ENCODE measurements at places on chromosomes 7 and 10. TPM values are rescaled to one million over a fixed set of nuclear protein-coding genes. Genes with fewer than 3 reads are reported as not detected.

- H3K36me3 ChIP-seq, result peaks cover 2% of the 10 kb centered on the region
- peaks cover 17% of the 10 kb centered on the region for H3K4me1 ChIP-seq
- H3K4me3 ChIP-seq, result no peak overlapping the region
- no peak for DNase-seq
- no peaks in the 10 kb centered on the region for H3K27me3 ChIP-seq
Measured at GRCh38 chr10:80168679-80169380, 36.3 kb downstream of the PLAC9 start.

The VSTM2A gene
- total RNA-seq, result not detected

DNA sequence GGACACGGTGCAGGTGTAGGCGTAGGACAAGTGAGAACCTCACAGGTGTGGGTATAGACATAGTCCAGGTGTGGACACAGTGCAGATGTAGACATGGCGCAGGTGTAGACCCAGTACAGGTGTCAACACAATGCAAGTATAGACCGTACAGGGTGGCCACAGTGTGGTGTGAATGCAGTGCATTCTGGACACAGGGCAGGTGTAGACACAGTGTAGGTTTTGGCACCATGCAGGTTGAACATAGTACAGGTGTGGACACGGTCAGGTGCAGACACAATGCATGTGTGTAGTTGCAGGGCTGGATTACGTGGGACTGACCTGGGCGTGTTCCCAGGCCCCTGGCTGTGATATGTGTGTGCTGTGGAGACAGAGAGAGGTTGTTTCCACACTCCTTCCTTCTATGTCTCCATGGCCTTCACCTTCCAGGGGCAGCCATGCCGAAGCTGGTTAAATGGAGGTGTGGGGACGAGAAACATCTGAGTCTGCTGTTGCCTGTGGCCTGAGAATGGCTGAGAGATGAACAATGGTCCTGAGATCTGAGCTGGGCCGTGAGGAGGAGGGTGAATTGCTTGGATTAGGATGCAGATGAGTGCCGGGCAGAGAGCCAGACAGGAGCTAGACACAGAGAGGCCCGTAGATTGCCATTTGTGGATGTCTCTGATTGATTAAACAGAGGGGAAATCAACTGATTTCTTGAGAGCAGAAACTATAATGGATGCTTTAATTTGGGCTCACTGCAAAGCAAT lies 343.9 kb upstream of the SHH start:
- no peak overlapping the region for H3K27ac ChIP-seq
- no peak overlapping the region for H3K4me3 ChIP-seq
- peaks cover 17% of the 10 kb centered on the region for H3K27me3 ChIP-seq
- H3K4me1 ChIP-seq, result no peaks in the 10 kb centered on the region
- no peak for DNase-seq
- H3K36me3 ChIP-seq, result no peaks in the 10 kb centered on the region

The PALD1 gene
- 0.13 TPM for total RNA-seq

DNA sequence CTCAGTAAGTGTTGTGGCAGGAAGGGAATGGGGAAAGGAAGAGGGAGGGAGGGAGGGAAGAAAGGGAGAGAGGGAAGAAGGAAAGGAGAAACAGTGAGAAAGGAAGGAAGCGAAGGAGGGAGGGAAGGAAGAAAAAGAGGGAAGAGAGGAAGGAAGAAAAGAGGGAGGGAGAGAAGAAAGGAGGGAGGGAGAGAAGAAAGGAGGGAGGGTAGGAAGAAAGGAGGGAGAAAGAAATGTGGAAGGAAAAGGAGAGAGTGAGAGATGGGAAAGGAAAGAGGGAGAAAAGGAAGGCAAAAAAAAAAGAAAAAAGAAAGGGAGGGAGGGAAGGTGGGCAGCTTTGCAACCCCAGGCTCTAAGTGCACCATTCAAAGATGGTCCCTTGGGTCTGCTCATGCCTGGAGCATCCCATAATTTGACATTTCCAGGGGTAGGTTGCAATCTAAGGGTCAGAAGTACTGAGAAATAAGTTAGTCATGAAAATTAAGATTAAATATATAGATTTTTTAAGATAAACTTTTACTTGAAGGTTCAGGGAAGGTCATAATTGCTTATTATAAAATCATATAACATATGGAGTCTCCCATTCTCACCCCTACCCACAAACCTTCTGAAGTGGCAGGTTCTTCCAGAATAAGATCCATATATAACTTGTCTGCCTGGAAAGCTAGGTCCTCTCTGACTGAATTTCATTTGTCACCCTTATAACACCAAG lies 249.2 kb downstream of the PLXNA4 start:
- no peaks in the 10 kb centered on the region for H3K4me1 ChIP-seq
- H3K27ac ChIP-seq, result no peak overlapping the region
- H3K4me3 ChIP-seq, result no peak overlapping the region
- H3K36me3 ChIP-seq, result no peaks in the 10 kb centered on the region

- peaks cover 34% of the 10 kb centered on the region for H3K27me3 ChIP-seq
Measured at GRCh38 chr10:132192991-132193665, 6.4 kb downstream of the DPYSL4 start.

DNA sequence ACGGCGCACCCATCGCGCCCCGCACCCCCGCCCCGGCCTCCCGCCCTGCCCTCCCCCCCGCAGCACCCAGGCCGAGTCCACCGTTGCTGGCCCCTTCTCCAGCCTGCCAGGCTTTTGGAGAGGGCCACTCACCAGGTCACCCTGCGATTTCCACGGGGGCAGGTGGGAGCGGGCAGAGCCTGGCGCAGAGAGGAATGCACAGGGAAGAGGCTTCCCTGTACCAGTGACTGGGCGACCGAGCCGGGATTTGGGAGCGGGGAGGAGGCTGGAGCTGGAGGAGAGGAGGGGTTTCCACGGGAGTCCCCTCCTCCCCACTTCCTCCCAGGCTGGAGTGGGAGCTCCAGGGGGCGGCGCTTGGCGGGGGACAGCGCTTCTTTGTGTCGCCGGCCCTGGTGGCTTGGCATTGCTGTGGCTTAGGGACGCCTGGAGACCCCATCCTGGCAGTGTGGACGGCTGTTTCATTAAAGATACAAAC lies 19.3 kb downstream of the TCAF1 start:
- H3K27ac ChIP-seq, result no peak overlapping the region
- peaks cover 5% of the 10 kb centered on the region for H3K36me3 ChIP-seq
- H3K4me3 ChIP-seq, result no peak overlapping the region
- H3K4me1 ChIP-seq, result peaks cover 21% of the 10 kb centered on the region
- DNase-seq, result no peak
- H3K27me3 ChIP-seq, result peaks cover 27% of the 10 kb centered on the region

GRCh38 chr7:47704936-47705335 lies 123.0 kb upstream of the TNS3 start:
- H3K27me3 ChIP-seq, result peaks cover 4% of the 10 kb centered on the region
- no peak overlapping the region for H3K4me3 ChIP-seq
- H3K4me1 ChIP-seq, result no peaks in the 10 kb centered on the region
- H3K36me3 ChIP-seq, result no peaks in the 10 kb centered on the region

DNA sequence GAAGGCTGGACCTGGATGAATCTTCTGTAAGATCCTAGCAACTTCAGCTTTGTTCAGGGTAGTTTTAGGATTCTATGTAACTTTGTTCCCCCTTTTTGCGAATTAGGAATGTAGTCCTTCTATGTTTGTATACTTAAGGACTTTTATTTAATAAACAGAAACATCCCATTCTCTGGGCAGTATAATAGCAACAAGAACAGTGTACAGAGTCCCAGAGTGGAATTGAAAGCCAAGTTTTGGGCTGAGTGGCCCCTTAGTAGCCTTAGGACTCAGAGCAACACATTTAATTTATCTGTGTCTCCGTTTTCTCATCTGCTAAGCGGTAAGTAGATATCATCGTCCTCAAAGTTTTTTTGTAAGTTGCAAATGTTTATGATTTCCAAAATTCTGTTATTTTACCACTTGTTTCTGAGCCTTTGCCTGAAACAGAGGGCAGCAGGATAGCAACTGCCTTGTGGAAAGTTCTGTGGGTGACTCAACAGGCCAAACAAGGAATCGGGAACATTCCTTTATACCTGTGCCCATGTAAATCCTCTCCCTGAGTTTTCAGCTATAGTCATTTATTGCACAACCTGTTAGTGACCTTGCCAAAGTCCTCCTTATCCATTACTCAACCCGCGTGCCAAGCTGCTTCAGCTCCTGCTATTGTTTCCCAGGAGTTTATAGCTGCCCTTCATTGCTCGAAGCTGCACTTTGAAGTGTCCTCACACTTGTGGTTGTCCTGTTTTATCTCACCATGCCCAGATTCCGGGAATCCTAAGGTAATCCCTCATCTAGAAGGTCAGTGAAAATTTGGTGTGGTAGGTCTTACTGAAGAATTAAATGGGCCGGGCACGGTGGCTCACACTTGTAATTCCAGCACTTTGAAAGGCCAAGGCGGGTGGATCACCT lies 199.1 kb upstream of the AHR start:
- no peaks in the 10 kb centered on the region for H3K27me3 ChIP-seq
- no peak overlapping the region for H3K27ac ChIP-seq
- no peaks in the 10 kb centered on the region for H3K36me3 ChIP-seq
- no peak for DNase-seq
- peaks cover 6% of the 10 kb centered on the region for H3K4me1 ChIP-seq
- no peak overlapping the region for H3K4me3 ChIP-seq

GRCh38 chr7:98058186-98058585 lies 48.5 kb upstream of the LMTK2 start:
- peaks cover 28% of the 10 kb centered on the region for H3K27me3 ChIP-seq
- no peak overlapping the region for H3K4me3 ChIP-seq
- peaks cover 5% of the 10 kb centered on the region for H3K4me1 ChIP-seq
- no peak for DNase-seq
- peak overlapping the region; percentile 54 for H3K27ac ChIP-seq
- H3K36me3 ChIP-seq, result no peaks in the 10 kb centered on the region

The VGF gene
- total RNA-seq, result not detected

The PRTFDC1 gene
- 0.40 TPM for total RNA-seq

The NANOS1 gene
- 0.15 TPM for total RNA-seq

The SYCE1 gene
- total RNA-seq, result 0.39 TPM

DNA sequence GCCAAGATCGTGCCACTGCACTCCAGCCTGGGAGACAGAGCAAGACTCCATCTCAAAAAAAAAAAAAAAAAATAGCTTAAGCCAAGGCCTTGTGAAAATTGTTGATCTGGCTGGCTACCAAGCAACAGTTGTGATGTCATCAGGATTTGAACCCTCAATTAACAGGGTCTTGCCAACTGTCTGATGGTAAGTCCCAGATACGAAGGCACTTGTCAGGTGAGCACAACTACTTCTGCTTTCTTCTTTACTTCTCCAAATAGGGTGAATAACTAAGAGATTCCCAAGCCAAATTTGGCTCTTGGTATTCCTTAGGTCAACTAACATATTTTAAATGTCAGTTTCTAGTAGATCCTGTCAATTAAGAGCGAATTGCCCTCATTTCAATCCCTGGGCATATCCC lies 47.4 kb downstream of the ANKRD61 start:
- no peaks in the 10 kb centered on the region for H3K27me3 ChIP-seq
- H3K4me3 ChIP-seq, result no peak overlapping the region
- no peak for DNase-seq
- no peak overlapping the region for H3K27ac ChIP-seq

The DYNC1I1 gene
- total RNA-seq, result 0.31 TPM

- H3K27ac ChIP-seq, result no peak overlapping the region
- no peak for DNase-seq
- no peak overlapping the region for H3K4me3 ChIP-seq
- H3K4me1 ChIP-seq, result no peaks in the 10 kb centered on the region
Measured at GRCh38 chr10:116133634-116134033, 139.4 kb downstream of the GFRA1 start.
